AG09319 (cell line): ENCODE measurements at places on chromosomes 6 and 20.
A peak's percentile ranks its signal among the peaks of the same experiment; 100 is the strongest.

GRCh38 chr6:163756079-163756478, 341.6 kb downstream of the QKI start:
- peak; percentile 24 for DNase-seq

DNA sequence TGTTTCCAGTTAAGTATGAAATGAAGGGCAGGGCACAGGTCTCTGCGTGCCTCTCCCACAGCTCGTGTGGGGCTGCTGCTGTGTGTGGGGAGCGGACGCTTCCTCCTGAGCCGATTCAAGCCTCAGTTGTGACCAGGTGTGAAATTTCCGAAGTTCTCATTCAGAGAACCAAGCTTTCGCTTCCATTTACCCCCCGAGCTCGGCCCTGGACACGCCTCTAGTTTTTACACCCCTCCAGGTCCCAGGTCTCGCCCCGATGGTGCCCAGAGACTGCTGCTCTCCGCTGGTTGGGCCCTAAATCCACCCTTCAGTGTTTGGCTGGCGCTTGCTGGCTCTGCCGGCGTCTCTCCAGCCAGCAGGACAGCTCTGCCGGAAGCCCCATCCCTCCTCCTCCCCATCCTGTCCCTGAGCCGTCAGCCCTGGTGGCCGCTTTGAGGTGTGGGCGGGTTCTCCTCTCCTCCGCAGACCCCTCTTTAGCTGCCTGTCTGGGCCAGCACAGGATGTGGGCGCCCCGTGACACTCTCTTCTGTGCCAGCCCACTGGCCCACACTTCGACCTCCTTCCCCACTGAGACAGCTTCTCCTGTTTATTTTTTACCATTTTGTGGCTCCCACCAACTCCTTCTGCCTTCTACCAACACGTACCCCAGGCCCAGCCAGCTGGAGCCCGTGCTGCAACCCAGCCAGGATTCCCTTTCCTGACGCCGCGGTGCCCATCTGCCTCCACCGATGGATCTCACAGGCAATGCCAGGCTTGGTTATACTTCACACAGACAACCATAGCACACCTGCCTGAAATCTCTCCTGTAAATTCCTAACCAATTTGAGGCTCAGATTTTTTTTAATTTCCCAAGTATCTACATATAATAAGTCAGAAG, 142.8 kb downstream of the DLL1 start:
- DNase-seq, result no peak

GRCh38 chr6:125157725-125158124, 4.2 kb downstream of the TPD52L1 start:
- no peak for DNase-seq

GRCh38 chr6:119879731-119880130, 530.2 kb upstream of the MAN1A1 start:
- no peak for DNase-seq

DNA sequence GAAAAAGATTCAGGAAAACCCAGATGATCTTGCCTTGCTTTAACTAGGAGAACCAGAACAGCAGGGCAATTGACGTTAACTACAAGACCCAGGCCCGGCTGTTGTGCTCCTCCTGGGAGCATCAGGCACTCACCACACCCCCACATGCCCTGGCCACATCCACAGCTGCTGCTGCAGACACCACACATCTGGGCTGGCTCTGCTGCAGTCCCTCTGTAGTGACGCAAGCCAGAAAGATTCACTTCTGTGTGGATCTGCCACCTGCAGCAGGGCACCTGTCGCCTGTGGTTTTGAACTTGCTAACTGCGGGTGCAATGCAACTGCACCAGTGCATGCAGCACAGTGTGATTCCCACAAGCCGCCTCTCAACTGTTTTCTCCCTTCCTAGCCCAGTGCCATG, 228.8 kb downstream of the SYNDIG1 start:
- no peak for DNase-seq

- DNase-seq, result no peak
Measured at GRCh38 chr6:4564801-4565271, 211.4 kb upstream of the CDYL start.

- no peak for DNase-seq
Measured at GRCh38 chr6:145360865-145361264, 374.5 kb downstream of the EPM2A start.

GRCh38 chr6:63571361-63572043, 778 bp upstream of the LOC128125822 start:
- DNase-seq, result no peak
